ENCODE measurements at places on chromosomes 2 and 18.

DNA sequence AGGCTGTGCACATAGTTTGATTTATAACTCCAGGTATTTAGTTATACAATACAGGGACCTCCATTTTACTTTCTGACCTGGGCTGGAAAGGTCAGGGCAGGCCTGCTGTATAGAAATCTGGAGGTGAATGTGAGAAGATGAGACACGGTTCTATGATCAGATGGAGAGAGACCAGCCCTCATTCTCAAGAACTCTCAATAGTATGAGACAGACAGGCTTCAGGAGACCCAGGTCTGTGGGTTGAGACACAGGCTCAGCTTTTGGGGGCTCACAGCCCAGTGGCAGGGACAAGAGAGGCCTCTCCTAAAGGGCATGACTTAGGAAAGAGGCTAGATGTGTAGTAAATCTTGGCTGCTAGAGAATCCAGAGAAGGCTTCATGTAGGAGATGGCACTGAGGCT, 719 bp upstream of the ATP6V1B1 start:
- no peak for DNase-seq

GRCh38 chr2:175926272-175926671, 75.8 kb downstream of the LNPK start:
- no peak for DNase-seq

- no peak for DNase-seq
These were observed 6.5 kb upstream of the ARID5A start for GRCh38 chr2:96530144-96530430.

GRCh38 chr2:171307560-171307959, 126.2 kb downstream of the METTL8 start:
- no peak for DNase-seq

GRCh38 chr2:231920795-231921194, 5.4 kb downstream of the NPPC start:
- DNase-seq = no peak

GRCh38 chr2:145157741-145158591, 638.0 kb upstream of the ZEB2 start:
- no peak for DNase-seq

- DNase-seq = no peak
These were observed 48.0 kb downstream of the TCF7L1 start for GRCh38 chr2:85181134-85181631.

DNA sequence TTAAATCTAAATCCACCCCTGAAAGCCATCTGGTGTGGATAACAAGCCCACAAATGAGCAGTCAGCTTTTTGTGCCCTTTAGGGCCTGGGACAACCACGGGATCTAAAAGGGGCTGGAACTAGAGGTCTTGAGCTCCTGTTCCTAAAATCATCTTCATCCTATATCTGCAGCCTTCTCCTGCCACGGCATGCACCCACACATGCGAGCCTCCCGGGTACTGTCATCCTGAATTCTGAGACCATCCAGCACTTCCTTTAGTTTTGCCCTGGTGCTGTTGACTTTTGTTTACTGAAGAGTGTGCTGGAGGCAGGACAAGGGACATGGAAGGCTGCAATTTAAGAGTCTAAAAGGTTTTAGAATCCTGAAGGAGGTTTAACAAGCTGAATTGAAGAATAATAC, 183.2 kb downstream of the FAM210A start:
- no peak for DNase-seq

DNA sequence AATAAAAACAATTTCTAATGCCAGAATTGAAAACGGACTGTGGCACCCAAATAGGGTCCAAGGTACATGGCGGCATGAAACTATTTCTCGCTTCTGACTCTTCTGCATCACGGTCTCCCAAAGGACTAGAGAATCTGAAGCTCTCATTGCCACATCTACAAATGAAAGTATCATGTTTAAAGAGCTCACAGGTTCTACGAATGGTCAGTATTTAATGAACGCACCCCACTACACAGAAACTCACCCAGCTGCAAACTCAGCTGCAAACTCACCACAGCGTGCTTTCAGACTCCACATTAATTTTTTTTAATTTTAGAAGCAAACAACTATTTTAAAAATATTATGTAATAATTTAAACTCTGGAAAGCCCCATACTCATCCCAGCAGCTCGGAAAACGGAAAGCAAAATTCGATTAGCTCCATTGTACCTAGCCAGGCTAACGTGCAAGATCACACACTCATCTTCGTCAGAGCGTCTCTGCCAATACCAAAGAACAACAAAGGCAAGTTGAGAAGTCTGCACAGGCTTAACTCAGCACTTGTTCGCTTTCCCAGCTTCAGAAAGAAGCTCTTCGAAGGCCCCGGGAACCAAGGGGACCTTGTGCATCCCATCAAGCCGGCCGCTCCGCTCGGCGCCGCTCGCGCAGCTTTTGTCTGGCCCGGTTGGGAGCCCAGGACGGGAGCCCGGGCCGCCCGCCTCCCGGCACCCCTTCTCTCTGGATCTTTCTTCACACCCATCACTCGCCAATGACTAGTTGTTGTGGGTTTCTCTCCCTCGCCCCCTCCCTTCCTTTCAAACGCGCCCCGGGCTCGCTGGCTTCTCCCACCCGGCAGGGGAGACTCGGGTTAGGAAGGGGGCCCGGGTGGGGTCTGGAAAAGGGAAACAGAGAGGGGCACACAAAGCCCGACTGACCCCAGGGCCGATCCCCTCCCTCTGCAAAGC, 785 bp downstream of the CLASP1 start:
- no peak for DNase-seq

DNA sequence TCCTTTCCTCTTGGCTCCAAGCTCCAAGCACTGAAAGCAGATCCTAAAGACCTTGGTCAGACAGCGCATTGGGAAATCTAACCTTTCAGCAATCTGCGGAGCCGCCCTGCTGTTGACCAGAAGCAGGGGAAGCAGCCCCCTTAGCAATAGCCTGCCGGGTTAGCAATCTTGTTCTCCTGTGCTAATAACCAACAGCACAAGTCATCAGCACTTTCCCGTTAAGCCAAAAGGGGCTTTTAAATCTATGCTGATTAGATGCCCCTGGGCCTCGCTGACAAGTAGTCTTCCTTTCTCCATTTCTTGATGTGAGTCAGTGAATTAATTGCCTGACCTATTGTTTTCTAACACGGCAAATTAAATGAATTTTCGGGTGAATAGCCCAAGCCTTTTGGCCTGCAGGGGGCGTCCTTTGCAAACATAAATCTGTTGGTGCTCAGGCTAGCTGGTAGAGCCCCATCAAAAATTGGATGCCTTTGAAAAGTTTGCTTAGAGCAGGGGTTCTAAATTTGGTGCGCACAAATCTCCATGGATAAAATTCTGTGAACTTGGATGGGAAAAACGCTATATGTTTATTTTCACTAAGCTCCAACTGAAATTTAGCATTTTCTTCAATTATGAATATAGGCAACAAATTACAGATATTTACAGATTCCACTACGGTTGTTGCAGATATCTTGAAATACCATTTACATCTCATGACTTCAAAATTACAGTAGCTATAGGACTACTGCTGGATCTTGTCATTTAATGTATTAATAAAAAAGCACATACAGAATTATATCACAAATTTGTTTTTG, 24.6 kb downstream of the MAIP1 start:
- peak; percentile 53 for DNase-seq
